ENCODE measurements at places on chromosomes 11 and 22.

- no peak for DNase-seq
Observed at GRCh38 chr11:120024046-120024445, 113.9 kb downstream of the TRIM29 start.

- DNase-seq = no peak
Observed at GRCh38 chr22:43276321-43276720, 66.9 kb downstream of the SCUBE1 start.

DNA sequence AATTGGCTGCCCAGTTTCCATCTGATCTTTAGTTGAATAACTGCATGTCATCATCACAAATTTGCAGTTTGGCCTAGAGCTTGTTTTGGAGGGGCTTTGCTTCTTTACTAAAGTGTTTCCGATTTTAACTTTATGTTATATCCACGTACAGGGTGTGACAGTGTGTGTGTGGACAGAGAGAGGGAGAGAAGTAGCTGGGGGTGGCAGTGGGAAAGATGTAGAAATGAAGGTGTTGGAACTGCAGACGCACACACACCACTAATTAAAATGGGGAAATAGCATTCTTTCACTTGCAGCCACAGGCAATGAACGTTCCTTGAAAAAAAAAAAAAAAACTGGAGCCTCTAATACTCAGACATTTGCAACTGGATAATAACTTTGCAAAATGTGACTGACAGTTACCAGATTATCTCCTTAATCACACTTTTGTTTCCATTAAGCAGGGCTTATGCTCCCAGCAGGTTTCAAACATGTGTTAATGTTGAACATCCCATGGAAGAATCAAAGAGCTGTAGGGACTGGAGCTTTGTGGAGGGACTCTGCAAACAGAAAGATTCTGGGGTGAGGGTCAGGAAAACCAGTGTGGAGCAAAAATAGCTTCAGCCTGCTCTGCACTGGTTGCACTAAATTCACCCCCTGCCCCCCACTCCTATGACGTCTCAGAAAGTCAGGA lies 238.1 kb upstream of the TENM4 start:
- DNase-seq = no peak

DNA sequence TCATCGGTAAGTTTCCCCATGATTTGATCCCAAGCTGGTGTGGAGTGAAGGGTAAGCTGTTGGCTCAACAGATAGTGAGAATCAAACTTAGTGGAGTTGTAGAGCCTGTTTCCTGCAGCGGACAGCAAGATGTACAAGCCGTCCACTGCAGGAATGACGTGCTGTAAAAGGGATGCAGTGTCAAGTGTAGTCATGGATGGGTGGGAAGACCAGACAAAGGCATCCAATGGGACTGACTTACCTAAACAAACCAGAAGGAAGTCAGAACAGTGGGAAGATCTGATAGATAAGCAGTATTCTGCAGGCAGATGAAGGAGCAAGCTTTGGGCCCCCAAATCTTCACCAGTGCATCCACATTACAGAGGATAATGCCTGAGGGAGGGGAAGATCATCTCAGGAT lies 8.8 kb downstream of the ZBTB16 start:
- no peak for DNase-seq

- no peak for DNase-seq
Observed at GRCh38 chr11:132817387-132817786, 714.9 kb downstream of the OPCML start.

DNA sequence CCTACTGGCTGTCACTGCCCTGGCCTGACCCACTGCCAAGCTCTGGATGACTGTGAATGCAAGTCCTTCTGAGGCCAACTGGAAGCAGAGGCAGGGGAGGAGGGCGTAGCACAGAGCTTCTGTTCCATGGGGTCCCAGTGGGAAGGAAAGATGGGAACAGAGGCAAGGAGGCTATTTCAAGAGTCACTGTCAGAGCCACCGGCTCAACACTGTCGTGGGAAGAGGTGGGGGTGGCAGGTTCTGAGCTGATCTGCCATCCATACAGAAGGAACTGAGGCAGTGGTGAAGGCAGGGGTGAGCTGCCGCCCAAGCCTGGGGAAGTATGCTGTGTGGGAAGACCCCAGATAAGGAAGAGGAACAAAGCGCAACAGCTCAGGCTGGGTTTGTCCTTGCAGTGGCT lies 54.7 kb downstream of the SGSM3 start:
- no peak for DNase-seq

DNA sequence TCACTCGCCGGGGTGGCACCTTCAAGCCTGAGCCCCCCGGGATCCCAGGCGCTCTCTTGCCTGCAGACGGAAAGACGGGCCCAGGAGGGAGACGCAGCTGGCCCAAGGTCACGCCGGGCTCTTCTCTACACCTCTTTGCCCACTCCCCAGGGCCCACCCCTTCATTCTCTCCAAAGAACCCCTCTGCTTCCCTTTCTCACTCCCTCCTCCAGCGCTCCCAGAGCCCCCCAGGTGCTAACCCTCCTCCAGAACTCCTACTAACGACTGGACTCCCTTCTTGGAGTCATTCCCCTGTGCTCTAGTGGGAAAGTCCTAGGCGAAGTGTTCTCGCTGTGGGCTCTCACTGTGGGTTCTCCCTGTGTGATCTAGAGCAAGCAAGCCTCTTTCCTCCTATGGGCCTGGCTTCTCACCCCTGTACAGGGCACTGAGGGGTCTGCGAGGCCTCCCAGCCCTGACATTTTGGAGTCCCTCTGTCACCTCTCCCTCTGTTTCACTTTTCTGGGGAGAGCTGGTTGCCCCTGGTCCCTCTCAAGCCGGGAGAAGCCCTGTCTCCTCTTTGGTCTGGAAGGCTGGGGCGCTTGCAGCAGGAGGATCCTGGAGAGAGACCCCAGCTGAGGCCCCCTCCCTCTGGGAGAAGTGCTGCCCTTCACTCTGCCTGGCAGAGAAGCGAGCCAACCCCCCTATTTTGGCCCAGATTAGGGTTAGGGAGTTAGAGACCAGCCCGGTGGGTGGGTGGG lies 858 bp downstream of the OAF start:
- no peak for DNase-seq

DNA sequence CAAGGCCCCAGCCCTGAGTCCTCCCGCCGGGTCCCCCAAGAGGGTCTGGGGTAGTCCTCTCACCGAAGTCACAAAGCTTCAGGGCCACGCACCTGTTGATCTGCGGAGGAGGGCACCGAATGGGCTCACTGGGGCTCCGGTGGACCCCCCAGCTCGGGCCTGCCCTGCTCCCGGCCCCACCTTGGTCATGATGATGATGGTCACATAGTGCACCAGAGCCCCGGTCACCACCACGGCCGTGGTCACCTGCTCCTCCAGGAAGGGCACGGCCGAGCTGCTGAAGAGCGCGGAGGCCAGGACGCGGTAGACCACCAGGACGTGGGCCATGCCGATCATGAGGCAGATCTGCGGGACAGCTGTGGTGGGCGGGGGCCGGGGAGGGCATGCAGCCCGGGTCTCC lies 13.5 kb upstream of the SIGIRR start:
- no peak for DNase-seq

DNA sequence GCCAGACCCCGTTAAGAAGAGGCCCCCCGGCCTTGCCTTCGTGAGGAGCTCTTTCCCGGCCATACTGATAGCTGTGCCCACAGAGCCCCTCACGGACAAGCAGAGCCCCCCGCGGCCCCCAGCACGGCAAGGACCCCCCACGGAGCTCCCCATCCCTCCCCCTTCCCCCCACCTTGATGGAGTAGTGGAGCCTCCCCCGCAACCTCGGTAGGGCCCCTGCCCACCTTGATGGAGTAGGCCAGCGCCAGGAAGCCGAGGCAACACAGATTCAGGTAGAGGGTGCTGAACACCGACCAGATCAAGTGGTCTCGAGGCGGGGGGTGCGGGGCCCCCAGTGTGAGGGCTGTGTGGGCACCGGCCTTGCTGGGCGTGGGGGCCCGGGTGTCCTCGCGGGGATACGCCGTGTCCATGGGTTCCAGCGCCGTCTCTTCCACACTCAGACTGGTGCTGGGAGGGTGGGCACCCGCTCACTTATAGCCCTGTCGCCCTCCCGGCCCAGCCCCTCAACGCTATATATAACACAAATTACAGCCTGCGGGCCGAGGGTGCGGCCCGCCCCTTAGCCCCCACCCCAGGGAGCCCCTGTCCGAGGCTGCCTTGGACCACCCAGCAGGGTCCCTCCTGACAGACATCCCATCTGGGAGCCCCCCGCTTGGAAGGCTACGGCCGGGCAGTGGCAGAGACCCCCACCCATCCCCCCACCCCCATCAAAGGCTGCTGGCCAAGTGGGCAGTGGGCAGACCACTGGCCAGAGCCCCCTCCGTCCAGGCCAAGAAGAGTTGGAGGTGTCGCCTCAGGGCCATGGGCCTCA lies at the start of gene IFITM5:
IFITM5 (minus strand) TSS at position 446 of the 811 bp plus-strand sequence; CDS start at position 410, 36 bp downstream.
- no peak for DNase-seq

DNA sequence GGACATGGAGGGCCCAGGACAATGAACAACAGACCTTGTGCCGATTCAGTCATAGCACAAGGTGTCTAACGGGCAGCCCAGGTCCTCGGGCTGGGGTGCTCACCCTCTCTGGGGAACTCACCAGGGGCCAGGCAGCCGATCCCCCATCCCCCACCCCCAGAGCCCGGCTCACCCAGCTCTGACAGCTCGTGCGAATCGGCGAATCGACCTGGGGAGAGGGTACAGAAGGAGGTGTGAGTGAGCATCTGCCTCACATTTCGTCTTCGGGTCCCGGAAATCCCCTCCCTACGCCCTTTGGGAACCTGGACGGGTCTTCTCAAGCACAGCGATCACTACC lies 423 bp downstream of the PEX16 start:
- no peak for DNase-seq

DNA sequence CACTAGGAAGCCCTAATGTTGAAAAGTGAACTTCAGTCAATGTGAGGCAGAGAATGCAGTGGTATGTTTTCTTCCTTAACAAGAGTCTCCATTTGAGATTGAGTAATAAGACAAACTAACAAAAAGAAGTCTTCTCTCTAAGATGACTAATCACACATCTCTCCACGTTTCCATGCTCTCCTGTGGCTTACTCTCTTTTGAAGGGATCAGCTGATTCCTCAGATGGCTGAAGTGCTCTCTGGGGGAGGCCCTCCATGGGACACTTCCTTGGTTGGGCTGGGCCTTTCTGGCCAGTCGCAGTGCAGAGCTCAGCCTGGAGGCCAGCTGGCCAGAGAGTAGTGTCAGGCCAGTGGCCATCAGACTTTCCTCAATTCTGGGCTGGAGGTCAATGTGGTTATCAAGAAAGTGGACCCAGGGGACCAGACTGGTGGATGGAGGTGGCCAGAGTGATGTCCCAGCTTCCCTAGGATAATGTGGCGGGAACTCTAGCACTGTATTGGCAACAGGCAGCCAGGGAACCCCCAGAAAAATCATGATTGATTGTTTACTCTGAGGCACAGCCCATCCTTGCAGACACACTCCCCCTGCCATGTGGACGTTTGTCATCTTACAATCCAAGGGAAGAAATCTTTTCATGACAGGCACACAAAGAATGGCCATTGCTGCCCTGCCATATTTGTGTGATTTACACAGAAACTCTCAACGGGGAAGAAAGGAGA lies 14.5 kb downstream of the CSRP3 start:
- DNase-seq = no peak

DNA sequence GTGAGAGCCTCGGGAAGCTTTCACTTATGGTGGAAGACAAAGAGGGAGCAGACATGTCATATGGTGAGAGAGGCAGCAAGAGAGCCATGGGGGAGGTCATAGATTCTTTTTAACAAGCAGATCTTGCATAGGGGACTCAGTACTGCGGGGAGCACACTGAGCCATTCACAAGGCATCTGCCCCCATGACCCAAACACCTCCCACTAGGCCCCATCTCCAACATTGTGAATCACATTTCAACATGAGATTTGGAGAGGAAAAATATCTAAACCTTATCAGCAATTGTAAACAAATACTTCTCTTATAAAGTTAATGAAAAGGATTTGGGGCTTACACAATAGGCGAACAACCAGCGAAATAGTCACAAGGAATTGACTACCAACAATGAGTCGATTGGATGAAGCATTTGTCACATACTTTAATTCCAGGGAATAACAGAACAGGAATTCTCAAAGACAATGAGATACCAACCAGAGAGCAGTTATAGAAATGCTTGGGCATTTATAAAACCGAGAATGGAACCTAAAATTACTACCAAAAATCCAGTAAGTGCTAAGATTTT lies 7.3 kb downstream of the DDI1 start:
- DNase-seq = no peak

DNA sequence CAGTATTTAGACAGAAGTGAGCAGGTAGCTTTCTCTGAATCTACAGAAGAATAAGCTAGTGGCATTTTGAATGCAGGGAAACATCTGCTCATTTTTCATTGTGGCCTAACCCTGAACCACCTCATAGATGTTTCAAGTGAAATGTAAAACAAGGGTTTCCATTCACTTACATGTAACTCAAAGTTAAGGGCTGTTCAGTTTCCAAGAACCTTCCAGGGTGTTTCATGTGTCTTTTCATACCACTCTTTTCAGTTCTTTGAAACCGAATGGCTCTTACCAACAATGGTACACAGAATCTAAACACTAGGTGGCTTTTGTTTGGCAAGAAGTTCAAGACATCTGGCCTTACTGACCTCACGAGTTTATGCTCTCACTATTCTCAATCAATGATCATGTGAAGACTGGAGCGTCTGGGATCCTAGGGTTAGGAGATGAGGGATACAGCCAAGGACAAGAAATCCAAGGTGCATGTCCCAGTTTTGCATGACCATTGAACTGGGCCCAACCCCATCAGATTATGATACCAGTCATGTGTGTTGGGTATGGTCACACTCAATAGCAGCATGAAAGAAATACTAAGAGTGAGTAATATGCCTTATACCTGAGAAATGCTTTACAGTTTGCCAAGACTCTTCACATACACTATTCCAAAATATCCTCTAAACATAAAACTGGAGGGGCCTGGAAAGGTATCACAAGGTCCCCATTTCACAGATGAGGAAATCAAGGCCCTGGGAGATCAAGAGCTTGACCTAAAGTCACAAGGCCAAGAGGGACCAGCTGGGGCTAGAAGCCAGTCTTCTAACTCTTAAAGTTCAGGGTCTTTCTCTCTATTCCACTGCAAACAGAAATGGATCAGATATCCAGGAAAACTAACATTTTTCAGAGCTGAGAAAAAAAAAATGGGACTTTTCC lies 92.7 kb downstream of the ETS1 start:
- DNase-seq = no peak

- DNase-seq = no peak
Observed at GRCh38 chr11:117820071-117820470, 4.5 kb downstream of the FXYD2 start.

- DNase-seq = no peak
Observed at GRCh38 chr11:45108070-45109064, 38.1 kb upstream of the PRDM11 start.

GRCh38 chr22:50529897-50530579 lies at the start of gene TYMP:
TYMP (minus strand) TSS chr22:50530012; CDS start chr22:50529709, 303 bp downstream.
- DNase-seq = peak; percentile 61

DNA sequence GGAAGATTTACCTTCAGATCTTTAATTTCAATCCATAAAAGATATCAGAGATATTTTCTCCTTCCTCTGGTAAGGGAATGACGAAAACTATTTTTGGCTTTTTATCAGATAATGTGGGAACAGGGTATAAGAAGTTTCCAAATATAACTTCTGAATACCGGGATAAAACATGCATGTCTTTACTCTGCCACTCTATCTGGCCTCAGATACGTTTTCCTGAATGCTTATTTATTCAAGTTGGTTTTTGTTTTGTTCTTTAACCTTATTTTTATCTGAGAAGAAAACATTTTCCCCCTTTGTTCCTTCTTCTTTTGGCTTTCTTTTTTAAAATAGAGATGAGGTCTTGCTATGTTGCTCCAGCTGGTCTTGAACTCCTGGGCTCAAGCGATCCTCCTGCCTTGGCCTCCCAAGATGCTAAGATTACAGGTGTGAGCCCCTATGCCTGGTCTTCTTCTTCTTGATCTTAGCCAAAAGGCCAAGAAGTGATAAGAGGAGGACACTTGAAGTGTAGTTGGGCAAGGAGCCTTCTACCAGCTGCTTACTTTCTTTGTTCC lies 1.5 kb downstream of the SERPIND1 start:
- DNase-seq = no peak

GRCh38 chr11:127564810-127565209 lies 564.2 kb upstream of the KIRREL3 start:
- DNase-seq = no peak

Measured in activated T-cell treated with anti-CD3 and anti-CD28 coated beads for 24 hours (primary cell).